ENCODE measurements at places on chromosomes 12 and 14.

DNA sequence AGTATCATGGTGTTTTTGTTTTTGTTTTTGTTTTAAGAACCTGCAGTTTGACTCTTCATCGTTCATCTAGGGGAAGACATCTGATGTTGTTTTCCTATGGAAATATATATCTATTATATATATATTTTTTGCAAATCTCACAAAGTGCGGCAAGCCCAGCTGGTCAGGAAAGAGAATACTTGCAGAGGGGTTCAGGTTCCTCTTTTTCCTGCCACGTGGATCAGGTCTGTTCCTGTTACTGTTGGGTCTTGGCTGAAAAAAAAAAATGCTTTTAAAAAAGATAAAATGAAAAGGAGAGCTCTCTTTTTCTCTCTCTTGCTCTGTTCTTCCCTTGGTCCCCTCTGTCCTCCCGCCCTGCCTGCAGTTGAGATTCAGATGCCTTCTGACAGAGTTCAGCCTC is 179.4 kb upstream of the BCL2L14 start:
- H3K36me3 ChIP-seq, result no peaks in the 10 kb centered on the region
- H3K4me1 ChIP-seq, result peaks cover 9% of the 10 kb centered on the region
- no peak for DNase-seq
- no peaks in the 10 kb centered on the region for H3K27me3 ChIP-seq
- H3K27ac ChIP-seq, result no peak overlapping the region

GRCh38 chr12:46108721-46109120 is 118.3 kb upstream of the SCAF11 start:
- no peaks in the 10 kb centered on the region for H3K4me1 ChIP-seq
- H3K27ac ChIP-seq, result no peak overlapping the region
- no peak overlapping the region for H3K4me3 ChIP-seq
- no peak for DNase-seq

DNA sequence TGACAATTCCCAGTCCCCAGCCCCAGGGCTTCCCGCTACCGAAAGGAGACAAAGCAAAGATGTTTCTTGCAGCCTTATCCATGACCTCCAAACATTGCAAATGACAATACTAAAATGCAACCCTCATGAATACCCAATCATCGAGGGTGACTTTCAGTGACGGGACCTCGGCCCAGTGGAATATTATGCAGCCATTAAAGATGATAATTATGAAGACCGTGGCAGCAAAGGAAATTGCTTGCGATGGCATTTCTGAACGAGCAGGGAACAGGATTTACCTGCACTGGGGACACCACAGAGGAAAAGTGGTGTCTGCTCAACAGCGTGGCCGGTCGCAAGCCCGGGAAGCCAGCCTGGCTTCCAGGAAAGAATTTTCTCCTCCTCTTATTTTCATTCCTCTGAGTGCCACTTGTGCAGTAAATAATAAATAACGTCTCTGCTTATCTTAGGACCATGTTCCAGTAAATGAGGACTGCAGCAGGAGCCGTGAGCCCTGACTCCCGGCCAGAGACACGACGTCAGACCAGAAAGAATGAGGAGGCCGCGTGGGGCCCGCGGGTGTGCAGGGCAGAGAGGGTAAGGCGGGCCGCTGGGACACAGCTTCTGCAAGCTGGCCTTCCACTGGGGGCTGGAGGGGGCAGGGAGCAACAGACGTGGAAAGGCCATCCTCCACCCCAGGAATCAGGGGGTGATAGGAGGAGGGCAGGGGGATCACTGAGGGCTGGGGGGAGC is 6.6 kb downstream of the C14orf180 start:
- H3K4me3 ChIP-seq, result no peak overlapping the region
- H3K27ac ChIP-seq, result no peak overlapping the region
- H3K27me3 ChIP-seq, result peaks cover 2% of the 10 kb centered on the region
- no peaks in the 10 kb centered on the region for H3K4me1 ChIP-seq

DNA sequence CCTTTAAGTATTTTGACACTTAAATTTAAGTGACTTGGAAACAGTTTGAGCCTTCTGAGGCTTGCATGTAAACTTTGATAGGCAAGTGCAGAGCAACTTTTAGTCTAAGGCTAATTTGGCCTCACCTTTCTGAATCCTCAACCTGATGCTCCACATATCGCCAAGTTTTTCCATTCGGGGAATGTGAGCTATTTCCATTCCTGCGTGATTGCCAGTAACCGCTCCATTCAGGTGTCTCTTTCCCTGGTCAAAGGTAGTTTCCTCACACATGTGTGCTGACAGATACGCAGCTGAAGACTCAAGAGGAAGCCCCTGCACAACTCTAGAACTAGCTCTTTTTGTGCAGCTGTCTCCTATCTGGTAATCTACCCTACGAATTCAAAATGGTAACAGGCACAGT is 25.4 kb upstream of the FUT8 start:
- H3K27ac ChIP-seq, result no peak overlapping the region
- no peaks in the 10 kb centered on the region for H3K27me3 ChIP-seq

- H3K27ac ChIP-seq, result no peak overlapping the region
- no peak for DNase-seq
- H3K36me3 ChIP-seq, result no peaks in the 10 kb centered on the region
- H3K4me1 ChIP-seq, result peaks cover 4% of the 10 kb centered on the region
- H3K27me3 ChIP-seq, result no peaks in the 10 kb centered on the region
These were observed 357.0 kb downstream of the CACNA1C start for GRCh38 chr12:2409656-2410265.

- no peak overlapping the region for H3K4me3 ChIP-seq
- H3K27me3 ChIP-seq, result no peaks in the 10 kb centered on the region
- no peaks in the 10 kb centered on the region for H3K4me1 ChIP-seq
- H3K36me3 ChIP-seq, result no peaks in the 10 kb centered on the region
These were observed 243.7 kb upstream of the FAR2 start for GRCh38 chr12:28905220-28905955.

DNA sequence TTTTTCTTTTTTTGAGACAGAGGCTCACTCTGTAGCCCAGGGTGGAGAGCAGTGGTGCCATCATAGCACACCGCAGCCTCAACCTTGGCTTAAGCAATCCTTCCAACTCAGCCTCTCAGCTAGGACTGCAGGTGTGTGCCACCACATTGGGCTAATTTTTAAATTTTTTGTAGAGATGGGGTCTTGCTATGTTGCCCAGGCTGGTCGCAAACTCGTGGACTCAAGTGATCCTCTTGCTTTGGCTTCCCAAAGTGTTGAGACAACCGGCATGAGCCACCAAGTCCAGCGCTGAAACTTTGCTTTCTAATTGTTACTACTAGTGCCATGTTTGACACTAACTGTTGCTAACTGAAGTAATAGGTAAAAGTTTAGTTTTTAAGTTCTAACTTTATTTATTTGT is 8.0 kb downstream of the RNF10 start:
- H3K4me3 ChIP-seq, result no peak overlapping the region
- H3K36me3 ChIP-seq, result peaks cover 11% of the 10 kb centered on the region
- H3K4me1 ChIP-seq, result peaks cover 65% of the 10 kb centered on the region
- DNase-seq, result no peak

DNA sequence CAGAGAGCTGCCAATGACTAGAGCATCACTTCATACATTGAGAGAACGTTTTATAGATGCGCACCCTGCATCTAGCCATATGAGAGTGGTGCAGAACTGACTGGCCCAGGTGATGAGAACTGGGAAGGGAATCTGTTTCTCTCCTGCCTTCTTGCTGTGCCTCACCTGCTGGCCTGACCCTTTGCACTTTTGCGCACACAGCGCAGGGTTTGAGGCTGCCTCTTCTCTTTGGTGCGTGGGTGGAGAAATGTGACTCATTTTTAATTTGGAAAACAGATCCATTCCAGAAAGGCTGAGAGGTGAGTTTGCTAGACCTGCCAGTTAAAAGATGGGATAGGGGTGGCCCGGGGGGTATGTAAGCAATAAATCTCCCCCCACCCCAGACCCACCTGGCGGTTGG is 453 bp upstream of the ESRRB start:
- no peaks in the 10 kb centered on the region for H3K36me3 ChIP-seq
- peaks cover 63% of the 10 kb centered on the region for H3K27me3 ChIP-seq
- no peak for DNase-seq

DNA sequence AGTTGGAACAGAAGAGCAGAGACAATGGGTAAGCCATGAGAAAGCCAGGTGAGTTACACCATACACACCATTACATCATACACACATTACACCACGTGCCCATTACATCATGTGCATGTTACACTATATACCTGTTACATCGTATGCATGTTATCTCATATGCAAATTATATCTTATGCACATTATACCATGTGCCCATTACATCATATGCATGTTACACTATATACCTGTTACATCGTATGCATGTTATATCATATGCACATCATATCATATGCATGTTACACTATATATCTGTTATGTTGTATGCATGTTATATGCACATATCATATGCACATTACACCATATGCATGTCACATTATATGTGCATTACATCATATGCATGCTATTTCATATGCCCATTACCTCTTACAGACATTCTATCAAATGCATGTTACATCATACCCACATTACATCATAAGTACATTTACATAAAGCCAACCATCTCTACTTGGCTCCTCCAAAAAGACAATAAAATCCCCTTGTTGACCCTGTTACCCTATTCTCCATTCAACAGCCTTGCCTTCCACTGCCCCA is 207.2 kb downstream of the KSR2 start:
- H3K36me3 ChIP-seq, result no peaks in the 10 kb centered on the region
- no peaks in the 10 kb centered on the region for H3K4me1 ChIP-seq
- H3K27me3 ChIP-seq, result no peaks in the 10 kb centered on the region
- DNase-seq, result no peak
- H3K4me3 ChIP-seq, result no peak overlapping the region

- no peak overlapping the region for H3K4me3 ChIP-seq
- H3K27ac ChIP-seq, result no peak overlapping the region
- DNase-seq, result no peak
- no peaks in the 10 kb centered on the region for H3K36me3 ChIP-seq
- H3K4me1 ChIP-seq, result peaks cover 23% of the 10 kb centered on the region
These were observed 8.9 kb downstream of the GPR132 start for GRCh38 chr14:105056303-105056831.

DNA sequence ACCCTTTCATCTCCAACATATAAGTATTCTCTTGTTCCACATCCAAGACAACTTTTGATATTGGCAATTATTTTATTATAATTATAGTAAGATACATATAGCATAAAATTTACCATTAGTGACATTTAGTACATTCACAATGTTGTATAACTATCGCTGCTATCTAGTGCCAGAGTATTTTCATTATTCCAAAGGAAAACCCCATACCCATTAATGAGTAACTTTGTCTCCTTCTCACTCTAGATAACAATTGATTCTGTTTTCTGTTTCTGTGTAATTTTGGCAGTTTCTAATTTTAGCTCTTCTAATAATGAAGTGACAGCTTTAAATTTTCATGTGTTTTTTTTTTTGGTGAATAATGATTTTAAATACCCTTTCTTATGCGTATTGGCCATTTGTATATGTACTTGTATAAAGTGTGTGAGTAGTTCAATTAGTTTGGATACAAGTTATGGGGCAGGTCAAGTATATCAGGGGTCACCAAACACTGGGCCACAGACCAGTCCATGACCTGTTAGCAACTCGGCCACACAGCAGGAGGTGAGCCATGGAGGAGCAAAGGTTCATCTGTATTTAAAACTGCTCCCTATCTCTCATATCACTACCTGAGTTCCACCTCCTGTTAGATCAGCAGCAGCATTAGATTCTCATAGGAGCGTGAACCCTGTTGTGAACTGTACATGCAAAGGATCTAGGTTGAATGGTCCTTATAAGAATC is 97.2 kb upstream of the SYT1 start:
- no peaks in the 10 kb centered on the region for H3K27me3 ChIP-seq
- H3K4me1 ChIP-seq, result no peaks in the 10 kb centered on the region
- DNase-seq, result no peak
- H3K27ac ChIP-seq, result no peak overlapping the region

GRCh38 chr14:24868389-24868788 is 181.6 kb downstream of the STXBP6 start:
- peaks cover 5% of the 10 kb centered on the region for H3K4me1 ChIP-seq
- no peaks in the 10 kb centered on the region for H3K27me3 ChIP-seq
- no peak overlapping the region for H3K4me3 ChIP-seq

GRCh38 chr12:128959901-128960300 is 106.6 kb downstream of the GLT1D1 start:
- H3K4me3 ChIP-seq, result no peak overlapping the region
- no peak overlapping the region for H3K27ac ChIP-seq
- no peak for DNase-seq
- H3K4me1 ChIP-seq, result no peaks in the 10 kb centered on the region

- no peak for DNase-seq
- H3K27ac ChIP-seq, result peak overlapping the region; percentile 55
- no peak overlapping the region for H3K4me3 ChIP-seq
These were observed 58.3 kb downstream of the TMCC3 start for GRCh38 chr12:94592080-94592479.

DNA sequence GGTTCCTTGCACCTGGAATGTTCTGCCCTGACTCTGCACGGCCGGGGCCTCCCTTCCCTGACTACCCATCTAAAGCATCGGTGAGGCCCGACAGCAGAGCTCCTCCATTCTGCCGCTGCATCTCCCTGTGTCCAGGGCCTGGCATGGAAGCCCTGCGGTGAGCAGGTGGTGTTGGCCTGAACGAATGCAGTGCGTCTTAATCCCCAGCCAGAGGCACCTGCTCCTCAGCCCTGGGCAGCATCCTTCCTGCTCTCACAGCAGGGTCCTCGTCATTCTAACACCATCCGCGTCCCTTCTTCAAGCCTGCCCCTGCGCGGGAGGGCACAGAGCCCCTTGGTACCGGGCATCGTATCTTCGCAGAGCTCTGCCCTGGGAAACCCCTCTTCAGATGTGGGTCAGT is 15.4 kb downstream of the BEGAIN start:
- no peaks in the 10 kb centered on the region for H3K36me3 ChIP-seq
- no peak overlapping the region for H3K4me3 ChIP-seq
- no peak overlapping the region for H3K27ac ChIP-seq
- DNase-seq, result no peak

- H3K4me3 ChIP-seq, result no peak overlapping the region
- H3K27me3 ChIP-seq, result no peaks in the 10 kb centered on the region
- H3K4me1 ChIP-seq, result no peaks in the 10 kb centered on the region
- no peak overlapping the region for H3K27ac ChIP-seq
- no peak for DNase-seq
- H3K36me3 ChIP-seq, result peaks cover 74% of the 10 kb centered on the region
These were observed 46.8 kb downstream of the AMN start for GRCh38 chr14:102969060-102969791.

DNA sequence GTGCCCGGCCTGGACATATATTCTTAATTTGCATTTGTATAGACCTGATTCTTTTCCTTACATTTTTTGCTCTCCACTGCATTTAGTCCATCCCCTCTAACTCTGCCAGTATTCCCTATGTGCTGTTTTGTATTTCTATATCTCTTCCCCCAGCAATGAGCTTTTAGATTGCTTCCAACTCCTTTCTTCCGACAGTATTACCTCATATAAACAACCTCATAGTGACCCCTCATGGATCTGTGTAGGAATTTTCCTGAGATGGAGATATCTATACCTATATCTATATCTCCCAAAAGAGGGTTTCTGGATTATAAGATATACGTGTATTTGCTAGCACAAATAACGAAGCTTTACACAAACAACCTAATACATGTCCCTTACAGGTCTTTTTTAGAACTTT is 161.9 kb downstream of the CRADD start:
- H3K36me3 ChIP-seq, result no peaks in the 10 kb centered on the region
- H3K27me3 ChIP-seq, result no peaks in the 10 kb centered on the region
- DNase-seq, result no peak

GRCh38 chr12:106138357-106138632 is 459 bp downstream of the NUAK1 start:
- DNase-seq, result no peak
- H3K36me3 ChIP-seq, result no peaks in the 10 kb centered on the region
- no peaks in the 10 kb centered on the region for H3K4me1 ChIP-seq
- peaks cover 35% of the 10 kb centered on the region for H3K27me3 ChIP-seq
- H3K4me3 ChIP-seq, result peak overlapping the region; percentile 69

All from transverse colon (tissue), 4 donors.